B cell (primary cell): ENCODE measurements at places on chromosomes 16 and 17. TPM values are rescaled to one million over a fixed set of nuclear protein-coding genes. Genes with fewer than 3 reads are reported as not detected.

- H3K27ac ChIP-seq, result no peak overlapping the region
- no peak for DNase-seq
- no peaks in the 10 kb centered on the region for H3K36me3 ChIP-seq
- H3K4me1 ChIP-seq, result peaks cover 12% of the 10 kb centered on the region
- H3K27me3 ChIP-seq, result no peaks in the 10 kb centered on the region
- no peak overlapping the region for H3K4me3 ChIP-seq
Observed at GRCh38 chr16:85239239-85239638, 127.0 kb upstream of the CIBAR2 start.

- peaks cover 11% of the 10 kb centered on the region for H3K4me1 ChIP-seq
- peak; percentile 67 for DNase-seq
Observed at GRCh38 chr16:58020628-58021521, 4.7 kb upstream of the MMP15 start.

DNA sequence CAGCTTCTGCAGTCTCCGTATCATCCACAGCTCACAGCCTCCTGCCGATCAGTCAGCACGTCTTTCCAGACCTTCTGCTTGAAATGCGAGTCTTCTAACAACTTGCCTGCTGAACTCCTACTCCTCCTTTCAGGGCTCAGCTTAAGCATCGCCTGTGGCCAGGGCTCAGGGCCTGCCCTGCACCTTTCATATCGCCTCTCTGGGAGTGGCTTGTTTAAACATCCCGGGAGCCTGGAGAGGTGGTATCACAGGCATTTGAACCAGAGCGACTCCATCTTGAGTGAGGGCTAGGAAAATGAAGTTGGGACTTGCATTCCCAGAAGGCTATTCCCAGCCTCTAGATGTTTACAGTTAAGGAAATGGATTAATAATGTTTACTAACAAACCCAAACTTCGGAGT is 13.9 kb upstream of the CYB561 start:
- H3K27me3 ChIP-seq, result no peaks in the 10 kb centered on the region
- H3K27ac ChIP-seq, result no peak overlapping the region
- peaks cover 17% of the 10 kb centered on the region for H3K4me1 ChIP-seq
- no peak for DNase-seq
- no peak overlapping the region for H3K4me3 ChIP-seq

DNA sequence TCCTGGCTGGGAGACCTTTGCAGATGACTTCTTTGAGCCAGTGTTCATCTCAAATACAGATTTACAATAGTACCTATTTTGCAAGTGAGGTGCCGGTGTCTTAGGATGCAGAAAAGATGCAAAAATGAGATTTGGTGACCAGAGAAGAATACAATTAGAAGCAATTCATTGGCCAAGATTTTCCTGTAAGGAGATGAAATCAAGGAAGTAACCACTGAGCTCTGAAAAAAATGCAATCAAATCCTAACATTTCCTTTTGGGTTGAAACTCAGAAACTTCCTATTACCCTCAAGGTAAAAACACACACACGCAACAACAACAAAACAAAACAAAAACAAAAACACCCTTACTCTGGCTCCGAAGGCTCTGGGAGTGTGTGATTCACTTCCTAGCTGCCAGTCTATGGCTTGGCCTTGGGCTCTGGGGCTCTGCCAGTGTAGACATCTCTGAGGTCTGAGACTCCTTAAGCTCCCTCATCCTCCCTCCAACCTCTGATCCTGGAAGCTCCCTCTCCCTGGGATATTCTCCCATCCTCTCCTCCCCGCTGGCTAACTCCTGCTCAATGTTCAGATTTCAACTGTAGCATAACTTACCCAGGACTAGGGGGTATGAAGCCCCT is 16.8 kb upstream of the MT4 start:
- no peaks in the 10 kb centered on the region for H3K36me3 ChIP-seq
- no peak for DNase-seq
- H3K27ac ChIP-seq, result no peak overlapping the region
- peaks cover 7% of the 10 kb centered on the region for H3K4me1 ChIP-seq

GRCh38 chr16:17578981-17579874 is 108.5 kb upstream of the XYLT1 start:
- peaks cover 4% of the 10 kb centered on the region for H3K27me3 ChIP-seq
- H3K36me3 ChIP-seq, result no peaks in the 10 kb centered on the region
- no peaks in the 10 kb centered on the region for H3K4me1 ChIP-seq

DNA sequence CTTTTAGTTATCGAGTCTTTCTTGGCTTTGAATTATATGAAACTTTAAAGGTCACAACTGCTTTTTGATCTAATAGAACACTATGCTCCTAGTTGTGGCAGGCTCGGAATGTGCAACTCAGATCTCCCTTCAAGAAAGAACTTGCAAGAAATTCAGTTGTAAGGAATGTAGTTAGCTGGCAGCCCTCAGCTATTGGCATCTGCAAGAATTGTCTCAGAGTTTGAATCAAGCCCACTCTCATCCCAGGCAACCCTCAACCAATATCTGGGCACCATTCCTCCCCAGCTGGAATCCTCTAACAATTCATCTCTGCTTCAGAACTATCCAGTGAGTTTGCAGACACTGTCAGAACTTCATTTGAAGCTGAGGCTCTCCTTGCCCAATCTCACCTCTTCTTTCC is 447.2 kb downstream of the KIF2B start:
- no peaks in the 10 kb centered on the region for H3K36me3 ChIP-seq
- H3K4me1 ChIP-seq, result no peaks in the 10 kb centered on the region
- H3K4me3 ChIP-seq, result no peak overlapping the region
- H3K27ac ChIP-seq, result no peak overlapping the region
- no peak for DNase-seq
- H3K27me3 ChIP-seq, result no peaks in the 10 kb centered on the region

DNA sequence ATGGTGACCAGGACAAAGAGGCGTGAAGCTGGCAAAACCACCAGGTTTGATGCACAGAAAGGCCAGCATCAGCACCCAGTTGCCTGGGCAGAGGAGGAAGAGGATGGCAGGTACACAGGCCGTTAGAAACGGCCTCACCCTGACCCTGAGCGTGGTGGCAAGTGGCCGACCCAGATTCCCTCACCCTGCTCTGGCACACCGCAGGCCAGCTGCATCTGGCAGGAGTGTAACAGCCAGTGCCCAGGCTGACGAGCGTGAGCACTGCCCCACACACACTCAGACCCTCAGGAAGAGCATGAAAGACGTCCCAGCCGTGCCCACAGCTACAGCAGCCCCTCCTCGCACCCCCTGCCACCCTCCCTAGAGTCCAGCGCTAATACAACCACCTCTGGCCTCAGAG is 82.0 kb downstream of the ANKRD11 start:
- no peak for DNase-seq
- no peak overlapping the region for H3K4me3 ChIP-seq
- H3K4me1 ChIP-seq, result peaks cover 71% of the 10 kb centered on the region
- H3K27me3 ChIP-seq, result no peaks in the 10 kb centered on the region

GRCh38 chr16:88807142-88807625 is 3.6 kb downstream of the CDT1 start:
- no peak overlapping the region for H3K27ac ChIP-seq
- H3K27me3 ChIP-seq, result no peaks in the 10 kb centered on the region
- peaks cover 21% of the 10 kb centered on the region for H3K4me1 ChIP-seq

- H3K27ac ChIP-seq, result no peak overlapping the region
- no peaks in the 10 kb centered on the region for H3K27me3 ChIP-seq
- no peak for DNase-seq
- no peaks in the 10 kb centered on the region for H3K36me3 ChIP-seq
- no peak overlapping the region for H3K4me3 ChIP-seq
Observed at GRCh38 chr16:10242097-10242496, 59.9 kb upstream of the GRIN2A start.

DNA sequence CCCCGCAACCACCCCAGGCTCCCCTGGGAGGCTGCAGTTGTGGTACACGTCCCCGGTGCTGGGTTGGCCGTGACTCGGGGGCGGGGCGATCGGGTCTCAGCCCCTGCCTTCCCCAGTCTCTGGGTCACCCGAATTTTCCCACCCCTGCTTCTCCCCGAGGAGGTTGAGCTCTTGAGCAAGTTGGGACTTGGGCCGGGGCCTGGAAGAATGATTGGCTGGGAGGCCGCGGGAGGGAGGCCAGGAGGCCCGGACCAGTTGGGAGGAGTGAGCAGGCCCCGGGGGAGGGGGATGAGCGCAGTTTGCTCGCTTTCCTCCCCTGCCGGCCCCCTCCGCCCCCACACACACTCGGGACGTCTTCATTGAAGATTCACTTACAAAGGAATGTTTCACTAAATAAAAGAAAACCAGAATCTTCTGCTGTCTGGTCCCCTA is 4.5 kb upstream of the HEXIM1 start:
- H3K4me3 ChIP-seq, result peak overlapping the region; percentile 57
- no peaks in the 10 kb centered on the region for H3K27me3 ChIP-seq
- DNase-seq, result peak; percentile 76
- H3K36me3 ChIP-seq, result peaks cover 4% of the 10 kb centered on the region

- H3K4me1 ChIP-seq, result peaks cover 36% of the 10 kb centered on the region
- DNase-seq, result no peak
- no peak overlapping the region for H3K4me3 ChIP-seq
- H3K36me3 ChIP-seq, result no peaks in the 10 kb centered on the region
- H3K27ac ChIP-seq, result no peak overlapping the region
Observed at GRCh38 chr17:79944821-79945391, 90.8 kb downstream of the TBC1D16 start.

- H3K4me1 ChIP-seq, result peaks cover 30% of the 10 kb centered on the region
- H3K27me3 ChIP-seq, result no peaks in the 10 kb centered on the region
- H3K4me3 ChIP-seq, result no peak overlapping the region
- H3K27ac ChIP-seq, result peak overlapping the region; percentile 97
Observed at GRCh38 chr17:1783271-1783670, 21.4 kb downstream of the SERPINF1 start.

- no peak overlapping the region for H3K27ac ChIP-seq
- H3K27me3 ChIP-seq, result no peaks in the 10 kb centered on the region
- no peak overlapping the region for H3K4me3 ChIP-seq
- H3K4me1 ChIP-seq, result no peaks in the 10 kb centered on the region
- no peak for DNase-seq
Observed at GRCh38 chr16:11479916-11480315, 106.8 kb downstream of the LITAF start.

- peaks cover 8% of the 10 kb centered on the region for H3K36me3 ChIP-seq
- peak; percentile 68 for DNase-seq
- no peaks in the 10 kb centered on the region for H3K27me3 ChIP-seq
- H3K4me1 ChIP-seq, result peaks cover 16% of the 10 kb centered on the region
Observed at GRCh38 chr17:16439811-16440351, 24.5 kb downstream of the TRPV2 start.

DNA sequence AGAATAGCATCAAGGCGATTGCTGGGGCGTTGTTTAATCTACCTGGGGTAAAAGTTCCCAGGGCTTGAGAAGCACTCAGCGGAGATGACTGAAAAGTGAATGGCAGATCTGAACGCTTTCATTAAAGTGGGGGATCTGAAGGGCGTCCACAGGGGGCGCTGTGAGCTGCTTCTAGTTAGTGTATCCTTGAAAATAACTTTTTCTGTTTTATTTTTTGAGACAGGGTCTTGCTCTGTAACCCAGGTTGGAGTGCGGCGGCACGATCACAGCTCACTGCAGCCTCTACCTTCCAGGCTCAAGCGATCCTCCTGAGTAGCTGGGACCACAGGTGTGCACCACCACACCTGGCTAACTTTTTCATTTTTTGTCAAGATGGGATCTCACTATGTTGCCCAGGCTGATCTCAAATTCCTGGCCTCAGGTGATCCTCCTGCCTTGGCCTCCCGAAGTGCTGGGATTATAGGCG is 360.4 kb downstream of the SEC14L1 start:
- H3K36me3 ChIP-seq, result peaks cover 2% of the 10 kb centered on the region
- no peak overlapping the region for H3K27ac ChIP-seq
- H3K27me3 ChIP-seq, result no peaks in the 10 kb centered on the region
- DNase-seq, result peak; percentile 42
- no peaks in the 10 kb centered on the region for H3K4me1 ChIP-seq

DNA sequence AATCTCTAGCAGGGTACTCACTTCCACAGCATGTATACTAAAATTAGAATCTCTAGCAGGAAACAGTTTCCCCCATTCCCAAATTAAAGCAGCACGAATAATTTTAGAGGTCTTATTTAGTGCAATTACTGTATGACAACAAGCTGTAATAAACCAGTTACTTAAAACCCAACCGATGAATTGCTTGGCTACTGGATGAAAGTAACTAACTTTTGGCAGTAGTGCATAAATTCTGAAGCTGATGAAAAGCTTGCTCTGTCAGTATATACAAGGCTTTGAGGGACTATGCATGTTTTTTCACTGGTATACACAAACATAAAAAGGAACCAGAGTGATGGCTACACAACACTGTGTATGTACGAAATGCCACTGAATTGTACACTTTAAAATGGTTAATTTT is 89.4 kb downstream of the CFDP1 start:
- H3K36me3 ChIP-seq, result peaks cover 7% of the 10 kb centered on the region
- peaks cover 15% of the 10 kb centered on the region for H3K27me3 ChIP-seq
- H3K27ac ChIP-seq, result no peak overlapping the region
- no peak overlapping the region for H3K4me3 ChIP-seq
- no peaks in the 10 kb centered on the region for H3K4me1 ChIP-seq

- H3K36me3 ChIP-seq, result peaks cover 28% of the 10 kb centered on the region
- no peak for DNase-seq
- no peaks in the 10 kb centered on the region for H3K27me3 ChIP-seq
- H3K27ac ChIP-seq, result no peak overlapping the region
Observed at GRCh38 chr17:5184288-5184687, 7.4 kb downstream of the ZNF594 start.

GRCh38 chr17:38334480-38335364 is 9.0 kb downstream of the GPR179 start:
- H3K27me3 ChIP-seq, result no peaks in the 10 kb centered on the region
- DNase-seq, result no peak
- H3K4me3 ChIP-seq, result no peak overlapping the region
- H3K36me3 ChIP-seq, result no peaks in the 10 kb centered on the region

DNA sequence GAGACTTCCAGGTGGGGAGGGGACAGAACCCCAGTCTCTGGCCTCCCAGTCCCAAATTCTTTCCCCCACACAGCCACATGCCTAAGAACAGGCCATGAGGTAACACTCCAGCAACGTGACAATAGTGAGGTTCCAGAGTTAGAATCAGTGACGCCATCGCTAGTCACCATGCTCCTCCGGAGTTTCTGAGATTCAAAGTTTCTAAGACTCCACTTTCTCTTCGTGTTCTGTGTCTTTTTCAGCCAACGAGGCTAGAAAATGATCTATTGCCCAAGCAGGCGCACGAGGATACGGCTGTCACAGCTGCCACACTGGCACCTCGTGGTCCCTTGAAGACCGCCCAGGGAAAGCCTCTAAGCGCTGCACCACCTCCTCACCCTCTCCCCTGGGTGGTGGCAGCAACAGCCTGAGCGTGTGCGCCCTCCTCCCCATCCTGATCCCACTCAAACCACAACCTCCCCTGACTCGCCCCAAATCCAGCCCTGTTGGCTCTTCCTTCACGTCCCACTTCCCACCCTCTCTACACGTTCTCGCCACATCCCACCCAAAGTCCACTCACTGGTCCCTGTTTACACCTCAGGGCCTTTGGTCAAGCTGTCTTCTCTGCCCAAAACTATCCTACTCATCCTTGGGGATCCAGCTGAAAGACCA is 1.0 kb downstream of the MCRIP1 start:
- peak overlapping the region; percentile 62 for H3K27ac ChIP-seq
- no peaks in the 10 kb centered on the region for H3K27me3 ChIP-seq

Gene IL34
- not detected in 2 replicates for total RNA-seq

Gene AANAT
- total RNA-seq, result 0.94 TPM in 1 of 2 replicates, not detected in the other

Gene NRN1L
- total RNA-seq, result 2.1 and 2.8 TPM in 2 replicates

Gene KCNJ12
- total RNA-seq, result not detected in 2 replicates

Gene FTO
- total RNA-seq, result 68.5 and 71.3 TPM in 2 replicates

Gene FA2H
- total RNA-seq, result 1.0 TPM in 2 replicates
